ENCODE measurements at places on chromosomes 7 and 10. TPM values are rescaled to one million over a fixed set of nuclear protein-coding genes. Genes with fewer than 3 reads are reported as not detected.

Gene TAS2R3
- 2.7 TPM for total RNA-seq

DNA sequence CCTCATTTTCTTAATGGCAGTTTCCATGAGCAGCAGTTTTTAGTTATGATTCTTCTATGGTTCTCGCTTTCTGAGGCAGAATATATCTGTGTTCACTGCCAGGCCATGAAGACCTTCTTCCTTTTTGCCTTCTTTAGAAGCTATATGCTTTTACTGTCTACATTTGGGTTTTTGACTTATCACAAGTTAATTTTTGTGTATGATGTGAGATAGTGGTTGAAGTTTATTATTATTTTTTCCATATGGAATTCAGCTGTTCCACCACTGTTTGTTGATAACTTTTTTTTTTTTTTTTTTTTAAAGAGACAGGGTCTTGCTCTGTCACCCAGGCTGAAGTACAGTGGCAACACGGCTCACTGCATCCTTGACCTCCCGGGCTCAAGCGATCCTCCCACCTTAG, 44.5 kb downstream of the INPP5A start:
- no peak for DNase-seq

- DNase-seq, result peak; percentile 14
These were observed 1002.0 kb downstream of the LRMDA start for GRCh38 chr10:76433161-76434005.

DNA sequence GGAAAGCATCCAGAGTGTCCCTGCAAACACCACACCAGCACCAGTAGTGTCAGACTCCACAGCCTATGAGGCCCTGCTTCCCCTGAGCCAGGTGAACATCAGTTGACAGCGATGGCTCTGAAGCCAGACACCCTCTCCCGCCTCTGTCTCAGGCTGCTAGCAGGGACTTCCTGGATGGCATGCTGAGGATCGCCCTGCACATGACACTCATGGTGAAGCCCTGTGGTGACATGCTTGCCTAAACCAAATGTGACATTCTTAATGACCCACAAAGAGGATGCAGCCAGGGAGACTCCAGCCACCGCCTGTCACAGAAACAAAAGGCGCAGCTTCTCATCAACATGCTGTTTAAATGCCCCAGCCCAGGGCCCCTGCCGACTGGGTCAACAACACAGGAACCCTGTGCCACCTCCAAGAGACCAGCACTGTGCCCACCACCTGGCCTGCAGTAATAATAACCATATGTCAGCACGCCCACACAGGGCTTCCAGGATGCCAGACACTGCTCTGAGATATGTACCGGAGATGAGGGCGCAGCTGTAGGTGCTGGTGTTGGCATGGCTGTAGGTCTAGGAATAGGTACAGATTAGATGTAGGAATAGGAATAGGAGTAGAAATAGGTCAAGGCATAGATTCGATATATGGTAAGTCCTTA, 81.3 kb downstream of the GRID1 start:
- DNase-seq, result no peak

DNA sequence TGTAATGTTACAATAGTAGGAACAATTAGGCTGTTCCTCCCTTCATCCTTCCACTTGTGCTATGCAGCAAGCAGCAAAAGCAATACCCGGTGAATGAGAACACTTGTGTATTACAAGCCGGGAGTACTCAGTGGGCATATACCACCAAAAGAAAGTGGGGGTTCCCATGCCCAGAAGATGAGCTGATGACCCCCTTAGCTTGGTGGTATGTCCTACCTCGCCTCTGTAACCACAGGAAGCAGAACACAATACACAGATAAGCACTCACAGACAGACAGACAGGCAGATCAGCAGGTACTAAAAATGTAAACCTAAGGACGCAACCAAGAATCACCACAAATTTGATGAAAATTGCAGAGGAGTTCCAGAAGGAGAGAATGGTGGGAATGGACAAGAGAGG, 15.5 kb upstream of the KIF20B start:
- no peak for DNase-seq

GRCh38 chr7:64869912-64870562, 33.0 kb upstream of the ZNF273 start:
- DNase-seq, result no peak

GRCh38 chr7:69539531-69539930, 58.7 kb upstream of the AUTS2 start:
- DNase-seq, result no peak

GRCh38 chr7:37759526-37759925, 76.0 kb downstream of the GPR141 start:
- no peak for DNase-seq

DNA sequence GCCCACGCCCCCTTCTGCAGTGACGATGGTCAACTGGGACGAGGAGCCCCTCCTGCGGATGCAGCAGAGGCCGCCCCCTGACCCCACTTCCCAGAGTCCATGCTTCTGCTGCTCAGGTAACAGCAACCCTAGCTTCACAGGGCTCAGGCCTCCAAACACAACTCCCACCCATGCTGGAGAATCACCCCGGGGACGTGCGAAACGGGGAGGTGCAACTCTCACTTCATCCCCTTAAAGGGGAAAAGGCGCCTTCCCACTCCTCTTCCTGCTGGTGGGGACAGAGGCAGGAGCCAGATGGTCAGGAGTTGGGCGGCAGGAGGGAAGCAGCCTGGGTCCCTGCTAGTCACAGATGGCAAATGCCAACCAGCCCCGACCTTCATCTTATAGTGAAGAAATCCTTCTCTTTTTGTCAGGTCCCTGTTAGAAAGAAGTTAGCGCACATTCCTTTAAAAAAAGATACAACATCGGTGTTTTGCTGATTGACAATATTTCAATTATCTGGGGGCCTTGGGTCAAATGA, 155.4 kb downstream of the DIP2C start:
- DNase-seq, result no peak

Gene VSTM4
- not detected for total RNA-seq

GRCh38 chr10:73469579-73469978, 26.2 kb downstream of the PPP3CB start:
- no peak for DNase-seq

Gene NPVF
- total RNA-seq, result not detected

GRCh38 chr10:121831237-121831636, 96.6 kb downstream of the ATE1 start:
- DNase-seq, result no peak

DNA sequence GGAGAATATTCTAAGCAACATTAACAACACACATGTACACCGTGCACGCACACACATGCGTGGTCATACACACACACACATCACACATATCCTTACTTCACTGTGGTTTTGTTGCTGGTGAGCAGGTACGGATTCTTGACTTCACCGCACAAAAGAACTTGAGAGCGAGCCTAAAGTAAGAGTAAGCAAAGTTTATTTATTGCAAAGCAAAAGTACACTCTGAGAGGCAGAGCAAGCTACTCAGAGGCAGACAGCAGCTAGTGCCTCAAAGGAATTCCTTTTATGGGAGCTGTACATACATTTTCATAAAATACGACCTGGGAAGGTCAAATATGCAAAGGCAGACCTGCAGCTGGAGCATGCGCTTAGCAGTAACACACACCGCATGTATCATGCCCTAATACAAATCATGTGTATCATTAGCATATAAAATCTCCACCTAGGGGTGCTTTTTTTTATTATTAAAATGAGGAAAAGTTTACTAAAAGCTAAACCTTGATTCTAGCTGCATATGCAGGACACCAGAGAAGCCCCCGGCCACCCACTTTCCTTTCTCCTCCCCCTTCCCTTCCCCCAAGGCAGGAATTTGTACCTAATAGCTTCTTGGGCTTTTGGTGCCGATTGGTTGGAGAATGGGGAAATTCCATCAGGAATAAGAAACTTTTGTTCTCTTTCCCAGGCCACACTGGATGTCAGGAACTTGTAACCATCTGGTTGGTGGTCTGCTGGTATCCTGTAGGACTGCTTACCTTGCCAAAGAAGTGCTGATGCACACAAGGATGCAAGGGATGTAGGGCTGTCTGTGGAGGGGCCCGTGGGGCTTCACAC, 16.5 kb upstream of the GPR37 start:
- no peak for DNase-seq

DNA sequence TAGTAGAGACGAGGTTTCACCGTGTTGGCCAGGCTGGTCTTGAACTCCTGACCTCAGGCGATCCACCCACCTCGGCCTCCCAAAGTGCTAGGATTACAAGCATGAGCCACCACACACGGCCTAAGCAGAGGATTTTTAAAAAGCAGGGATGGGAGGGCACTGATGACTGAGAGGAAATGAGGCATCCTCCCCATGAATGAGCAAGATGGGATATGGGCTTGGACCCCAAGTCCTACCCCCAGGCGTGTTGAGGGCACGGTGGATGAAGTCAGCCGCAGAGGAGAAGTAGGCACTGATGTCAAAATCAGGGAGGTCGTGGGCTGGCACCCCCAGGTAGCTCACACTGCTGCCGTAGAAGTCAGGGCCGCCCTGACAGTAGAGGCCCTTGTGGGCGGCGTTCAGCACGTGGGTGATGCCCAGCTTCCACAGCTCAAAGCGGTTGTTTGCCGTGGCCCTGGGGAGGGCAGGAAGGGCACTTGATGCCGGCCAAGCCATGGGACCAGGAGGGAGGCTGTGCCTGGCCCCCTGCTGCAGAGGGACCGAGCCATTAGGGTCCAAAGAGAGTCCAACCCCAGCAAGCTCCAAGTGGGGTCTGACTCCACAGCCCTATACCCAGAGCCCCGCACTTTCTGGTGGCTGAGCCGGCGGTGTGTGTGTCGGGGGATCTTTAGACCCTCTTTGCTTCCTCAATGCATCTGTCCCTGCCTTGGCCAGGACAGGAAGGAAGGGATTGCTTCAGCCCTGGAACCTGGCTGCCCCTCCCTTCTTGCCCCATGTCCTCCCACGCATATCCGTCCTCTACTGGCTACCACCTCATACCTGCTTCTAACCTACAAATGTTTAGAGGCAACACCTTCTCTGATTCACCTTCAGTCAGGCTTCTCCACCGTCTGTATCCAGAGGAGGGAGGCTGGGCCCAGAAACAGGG, 3.4 kb upstream of the SAMD8 start:
- DNase-seq, result peak; percentile 75

DNA sequence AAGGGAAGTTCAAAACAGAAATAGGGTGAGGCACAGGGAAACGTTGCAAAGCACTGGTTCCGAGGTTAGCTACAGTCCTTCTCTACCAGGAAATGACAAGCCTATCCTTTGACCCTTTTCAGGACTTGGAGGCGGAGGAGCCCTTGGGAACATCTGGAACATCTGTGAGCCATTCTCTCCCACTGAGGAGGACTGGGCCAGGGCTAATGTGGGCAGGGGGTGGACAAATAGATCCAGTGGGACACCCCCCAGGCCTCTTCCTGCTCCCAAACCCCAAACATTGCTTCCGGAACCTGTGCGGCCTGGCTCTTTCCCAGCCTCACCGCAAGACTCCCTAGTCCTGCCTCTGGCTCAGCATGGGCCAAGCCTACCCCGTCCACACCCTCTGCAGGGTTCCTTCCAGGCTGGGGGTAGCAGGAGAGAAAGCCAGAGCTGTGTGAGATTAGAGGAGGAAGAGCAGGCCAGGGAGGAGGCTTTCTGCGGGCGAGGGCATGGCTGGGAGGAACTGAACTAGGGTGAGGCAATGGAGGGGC, 36.5 kb downstream of the GHRHR start:
- DNase-seq, result no peak

GRCh38 chr7:44603193-44603592, 3.2 kb upstream of the OGDH start:
- no peak for DNase-seq

Gene HOXA5
- 7.4 TPM for total RNA-seq
